CD14-positive monocyte (primary cell): ENCODE measurements at places on chromosomes 5 and 9. TPM values are rescaled to one million over a fixed set of nuclear protein-coding genes. Genes with fewer than 3 reads are reported as not detected.

Gene RNF183
- polyA plus RNA-seq: not detected

Gene NPDC1
- 0.51 TPM for polyA plus RNA-seq

DNA sequence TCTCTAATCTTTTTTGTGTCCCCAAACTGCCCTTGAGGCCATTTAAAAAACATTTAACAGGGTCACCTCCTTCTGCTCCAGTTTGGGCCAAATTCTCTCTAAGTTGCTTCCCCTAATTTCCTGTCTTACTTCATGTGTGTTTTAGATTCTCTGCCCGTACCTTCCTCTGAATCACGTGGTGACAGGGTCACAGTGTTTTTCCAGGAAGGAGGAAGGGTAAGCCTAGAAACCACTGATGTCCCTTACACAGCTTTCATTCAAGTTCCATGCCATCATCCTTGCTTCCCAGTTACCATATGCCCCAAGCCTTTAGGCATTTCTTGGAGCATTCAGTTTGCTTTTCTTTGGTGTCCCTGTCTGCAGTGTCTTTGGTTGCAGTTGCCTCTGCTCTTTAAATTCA is 42.4 kb upstream of the MACIR start:
- DNase-seq: peak; percentile 9

- no peak for DNase-seq
Observed at GRCh38 chr5:102138243-102138653, 157.8 kb downstream of the SLCO4C1 start.

- no peak for DNase-seq
Observed at GRCh38 chr5:86665984-86666760, 48.4 kb downstream of the COX7C start.

GRCh38 chr5:167294882-167295680 is 996.4 kb upstream of the WWC1 start:
- DNase-seq: no peak
